ENCODE measurements at places on chromosomes 5 and 9.

DNA sequence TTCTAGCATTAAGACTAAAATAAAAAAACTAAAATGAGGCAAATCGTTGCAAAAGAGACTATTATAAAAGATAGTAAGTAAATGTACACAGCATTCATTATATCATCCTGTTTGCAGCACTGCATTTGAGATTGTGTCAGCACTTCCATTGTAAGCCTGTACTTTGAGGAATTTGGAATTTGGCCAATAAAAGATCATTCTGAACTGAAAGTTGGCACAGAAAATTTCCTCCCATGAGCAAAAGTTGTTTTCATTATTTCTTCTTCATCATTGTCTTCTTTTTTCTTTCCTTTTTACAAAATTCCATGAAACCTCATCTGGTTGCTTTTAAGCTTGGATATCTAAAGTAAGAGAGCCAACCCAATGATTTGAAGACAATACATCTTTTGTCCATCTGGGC lies 199.3 kb upstream of the ADAMTSL1 start:
- DNase-seq = no peak

DNA sequence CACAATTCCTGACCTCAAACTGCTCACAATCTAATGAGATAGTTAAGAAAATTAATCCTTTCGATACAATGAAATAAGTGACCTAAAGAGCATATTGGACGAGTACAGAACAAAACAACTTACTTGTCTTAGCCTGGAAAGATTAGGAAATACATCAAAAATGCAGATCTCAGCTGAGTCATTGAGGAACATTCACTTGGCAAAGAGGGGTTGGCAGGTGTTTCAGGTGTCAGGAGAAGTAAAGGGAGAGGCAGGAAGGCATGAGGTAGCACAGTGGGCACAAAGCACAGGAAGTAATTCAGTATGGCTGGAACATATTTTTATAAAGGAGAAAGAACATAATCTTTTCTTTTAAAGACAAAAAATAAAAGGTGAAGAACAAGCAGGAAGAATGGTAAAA lies 628.8 kb upstream of the RGMB start:
- no peak for DNase-seq

DNA sequence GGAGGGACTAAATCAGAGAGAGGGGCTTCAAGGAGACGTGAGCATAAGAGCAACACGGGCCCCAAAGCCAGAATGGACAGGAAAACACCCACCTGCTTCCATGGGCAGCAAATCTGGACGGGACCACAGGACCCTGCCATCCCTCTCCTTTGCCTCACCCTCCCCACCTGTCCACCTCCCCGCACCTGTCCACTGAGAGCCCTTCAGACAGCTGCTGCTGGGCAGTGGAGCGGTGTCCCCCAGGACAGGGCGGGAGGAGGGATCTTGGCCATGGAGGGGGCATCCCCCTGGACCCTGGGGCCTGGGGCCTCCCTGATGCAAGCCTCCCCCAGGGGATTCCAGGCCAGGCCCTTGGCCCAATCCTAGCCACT lies 2.6 kb downstream of the CCDC183 start:
- DNase-seq = no peak

DNA sequence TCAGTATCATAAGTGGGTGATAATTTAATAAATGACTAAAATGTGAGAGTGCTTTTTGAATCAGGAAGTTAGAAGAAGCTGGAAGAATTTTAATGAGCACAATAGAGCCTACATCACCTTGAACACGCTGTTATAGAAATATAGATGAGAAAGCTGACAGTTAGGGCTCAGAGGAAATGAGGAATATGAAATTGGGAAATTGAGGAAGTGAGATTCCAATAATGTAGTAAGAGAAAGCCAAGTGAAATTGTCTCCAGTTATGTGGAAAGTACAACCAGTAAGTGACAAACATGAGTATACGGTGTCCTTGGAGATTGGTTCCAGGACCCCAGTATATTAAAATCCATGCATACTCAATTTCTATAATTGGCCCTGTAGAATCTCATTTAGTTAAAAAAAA lies 235.9 kb upstream of the FAM174A start:
- no peak for DNase-seq

- no peak for DNase-seq
These were observed 141.1 kb upstream of the RANBP3L start for GRCh38 chr5:36442796-36443195.

- DNase-seq = no peak
These were observed 266.6 kb upstream of the GAS1 start for GRCh38 chr9:87213948-87214347.

Measured in DMS79 treated with DMSO at 0.1 percent for 48 hours (cell line).